ENCODE measurements at places on chromosomes 4 and X. TPM values are rescaled to one million over a fixed set of nuclear protein-coding genes. Genes with fewer than 3 reads are reported as not detected.
A peak's percentile ranks its signal among the peaks of the same experiment; 100 is the strongest.

- no peak for DNase-seq
Observed at GRCh38 chr4:22220965-22221364, 272.4 kb upstream of the KCNIP4 start.

DNA sequence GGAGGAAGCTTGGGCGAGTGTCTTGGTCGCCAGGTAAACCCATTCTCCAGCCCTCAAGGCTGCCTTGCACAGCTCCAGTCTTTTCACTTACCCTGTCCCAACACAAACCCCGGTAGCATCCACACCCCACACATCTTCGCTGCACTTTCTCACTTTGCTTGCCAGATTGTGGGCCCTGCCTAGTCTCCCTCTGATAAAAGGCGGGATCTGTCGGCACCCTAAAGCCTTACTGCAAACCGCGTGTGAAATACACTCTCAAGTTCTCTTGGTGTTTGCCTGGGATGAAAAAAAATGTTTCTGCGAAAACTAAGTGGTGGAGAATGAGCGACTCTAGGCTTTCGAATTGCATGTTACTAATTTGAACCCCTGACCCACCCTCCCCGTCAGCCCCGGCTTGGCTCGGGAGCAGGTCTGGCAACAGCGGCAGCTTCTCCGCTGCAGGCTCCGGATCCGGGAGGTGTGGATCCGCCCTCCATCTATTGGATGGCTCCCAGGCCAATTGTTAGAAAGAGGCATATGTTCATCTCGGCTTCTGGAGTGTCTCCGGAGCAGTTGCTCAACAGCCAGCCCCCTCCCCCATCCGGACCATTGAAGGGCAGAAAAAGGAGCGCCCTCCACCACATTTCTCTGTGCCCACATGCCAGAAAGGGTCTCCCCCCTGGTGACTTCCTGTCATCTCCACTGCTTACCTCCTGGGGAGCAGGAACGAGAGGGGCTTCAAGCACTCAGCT lies 3.0 kb upstream of the CITED1 start:
- peak; percentile 66 for DNase-seq

- no peak for DNase-seq
Observed at GRCh38 chr4:145153181-145153903, 27.0 kb downstream of the OTUD4 start.

DNA sequence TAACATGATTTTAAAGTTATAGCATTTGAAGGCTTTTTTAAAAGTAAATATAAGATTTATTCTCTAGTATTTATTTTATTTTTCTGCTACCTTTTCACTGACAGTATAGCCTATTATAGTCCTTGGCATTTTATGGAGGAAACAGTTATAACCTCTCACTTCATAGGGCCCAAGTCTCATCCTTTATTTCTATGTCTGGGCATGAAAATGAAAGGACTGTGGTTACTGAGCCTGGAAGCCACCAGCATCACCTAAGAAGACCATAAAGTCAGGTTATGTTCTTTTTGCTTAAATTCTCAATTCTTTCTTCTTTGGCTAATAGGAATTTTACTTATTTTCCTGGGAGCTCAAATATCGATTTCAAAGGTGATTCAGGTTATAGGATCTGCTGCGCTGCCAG lies 494.7 kb upstream of the TECRL start:
- DNase-seq: no peak

HMX1 gene
- not detected for total RNA-seq

DNA sequence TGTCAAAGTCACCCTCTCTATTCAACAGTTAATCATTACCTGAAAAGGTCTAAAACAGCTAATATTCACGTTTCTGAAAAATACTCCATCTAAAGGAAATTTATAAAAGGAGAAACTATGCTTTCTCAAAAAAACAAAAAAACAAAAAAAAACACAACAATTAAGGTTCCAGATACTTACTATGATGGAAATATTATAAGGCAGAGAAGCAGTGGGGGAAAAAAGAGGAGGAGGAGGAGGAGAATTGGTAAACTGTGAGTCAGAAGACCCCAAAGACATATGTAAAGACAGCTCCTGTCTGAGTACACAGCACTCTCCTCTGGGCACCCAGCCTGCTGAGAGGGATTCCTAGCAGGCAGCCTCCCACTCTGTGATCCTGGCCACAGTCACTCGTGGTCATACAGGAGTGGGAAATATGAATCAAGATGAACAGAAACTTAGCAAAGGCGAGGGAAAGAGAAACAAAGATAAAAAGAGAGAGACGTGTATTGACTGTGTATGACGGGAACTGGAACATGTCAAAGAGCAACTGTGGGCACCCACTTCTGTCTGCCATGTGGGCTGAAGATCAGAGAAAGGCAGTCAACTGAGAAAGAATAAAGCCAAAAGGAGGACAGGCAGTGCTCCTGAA lies 12.5 kb downstream of the KLHL15 start:
- no peak for DNase-seq

MAGEB1 gene
- not detected for total RNA-seq

DNA sequence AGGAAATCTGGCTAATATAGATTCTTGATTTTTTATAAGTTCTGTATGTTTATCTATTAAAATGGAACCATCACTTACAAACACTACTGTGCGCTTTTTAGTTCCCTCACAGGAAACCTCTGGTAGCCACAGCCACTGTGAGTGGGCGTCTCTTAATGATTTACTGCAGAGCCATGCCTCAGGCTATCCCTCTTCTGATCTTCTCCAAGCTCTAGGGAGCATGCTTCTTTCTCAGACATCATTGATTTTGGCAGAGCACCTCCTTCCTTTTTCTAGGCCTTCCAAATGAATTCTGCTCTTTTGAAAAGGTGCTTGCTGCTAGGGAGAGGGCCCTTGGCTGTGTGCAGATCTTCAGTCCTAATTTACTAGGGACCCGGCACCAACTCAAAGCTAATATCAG lies 61.1 kb upstream of the STS start:
- no peak for DNase-seq

TACR3 gene
- not detected for total RNA-seq

H2BW2 gene
- not detected for total RNA-seq

GRCh38 chr4:128850252-128850651 lies 40.8 kb downstream of the JADE1 start:
- DNase-seq: no peak

- DNase-seq: no peak
Observed at GRCh38 chrX:155048977-155049619, 21.8 kb downstream of the CMC4 start.

- no peak for DNase-seq
Observed at GRCh38 chr4:152613351-152613750, 66.4 kb downstream of the TMEM154 start.

DNA sequence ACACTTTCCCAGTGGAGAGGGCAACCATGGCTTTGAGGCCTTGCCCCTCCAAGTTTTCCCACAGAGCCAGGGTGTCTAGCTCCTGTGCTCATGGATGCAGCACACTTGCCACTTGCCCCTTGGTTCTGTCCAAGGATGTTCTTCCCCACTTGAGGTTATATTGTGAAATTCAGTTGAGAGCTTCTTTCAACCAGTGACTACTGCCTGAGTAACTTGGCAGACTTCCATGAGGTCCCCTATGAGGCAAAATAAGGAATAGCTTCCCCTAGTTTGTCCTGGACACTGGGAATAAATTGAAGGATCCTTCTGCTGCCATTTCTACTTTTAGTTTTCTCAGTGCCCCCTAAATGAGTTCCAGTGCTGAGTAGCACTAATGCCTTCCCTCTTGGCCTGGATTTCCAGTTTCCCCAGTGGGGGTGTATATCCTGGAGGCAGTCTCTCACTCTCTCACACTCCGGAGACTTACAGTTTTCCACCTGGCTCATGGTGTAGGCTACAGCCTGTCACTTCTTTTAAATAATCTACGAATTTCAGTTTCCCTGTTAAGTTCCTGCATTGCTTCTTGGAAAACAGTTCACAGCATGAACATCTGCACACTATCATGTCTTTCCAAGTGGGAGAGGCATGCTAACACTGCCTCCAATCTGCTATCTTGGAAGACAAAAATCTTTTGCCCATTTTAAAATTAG lies 36.4 kb upstream of the ADH4 start:
- DNase-seq: no peak

GRCh38 chrX:96405842-96406241 lies 278.8 kb upstream of the DIAPH2 start:
- no peak for DNase-seq

DNA sequence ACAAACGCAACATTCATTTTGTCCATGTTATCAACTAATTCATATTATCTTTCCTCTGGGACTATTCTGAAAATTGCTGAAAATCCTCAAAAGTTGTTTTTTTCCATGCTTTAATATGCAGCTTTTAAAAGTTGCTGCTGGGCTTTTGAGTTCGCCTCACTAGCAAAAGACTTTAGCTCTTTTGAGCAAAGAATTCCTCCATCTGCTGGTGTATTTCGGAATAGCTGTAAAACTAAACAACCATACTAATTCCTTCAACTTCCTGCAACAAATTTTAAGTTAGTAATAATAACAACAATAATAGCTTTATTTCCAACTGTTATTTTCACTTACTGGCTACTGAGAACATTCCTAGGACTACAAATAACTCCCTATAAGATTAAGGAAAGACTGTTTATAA lies 124.5 kb upstream of the PLAC1 start:
- DNase-seq: no peak

DNA sequence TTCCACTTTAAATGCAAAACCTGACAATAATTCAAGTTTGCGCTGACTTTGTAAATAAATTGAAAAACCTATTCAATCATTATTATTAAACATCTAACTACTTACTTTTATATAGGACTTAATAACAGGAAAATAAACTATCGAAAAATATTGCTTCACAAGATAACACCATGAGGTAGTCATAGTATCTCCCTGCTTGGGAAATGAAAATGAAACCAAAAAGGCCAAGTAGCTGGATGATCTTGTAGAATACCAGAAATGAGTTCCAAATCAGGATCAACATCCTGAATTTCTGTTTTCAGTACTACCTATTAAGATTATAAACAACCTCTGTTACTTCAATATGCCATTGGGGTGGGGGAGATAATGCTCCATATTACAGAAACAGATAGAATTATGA lies 58.9 kb downstream of the CHIC2 start:
- DNase-seq: no peak

DNA sequence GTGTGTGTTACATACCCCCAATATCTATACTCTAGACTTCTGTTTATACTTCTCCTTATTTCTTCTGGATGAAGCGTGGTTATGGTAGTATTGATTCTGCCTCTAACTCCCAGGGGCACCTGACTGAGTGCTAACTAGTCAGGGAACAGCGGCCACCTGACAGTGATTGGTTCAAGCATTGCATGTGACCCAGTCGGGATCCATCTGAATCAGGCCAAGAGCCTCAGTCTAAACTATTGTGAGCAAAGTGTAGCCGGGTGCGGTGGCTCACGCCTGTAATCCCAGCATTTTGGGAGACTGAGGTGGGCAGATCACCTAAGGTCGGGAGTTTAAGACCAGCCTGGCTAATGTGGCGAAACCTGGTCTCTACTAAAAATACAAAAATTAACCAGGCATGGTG lies 10.0 kb downstream of the CCDC110 start:
- DNase-seq: no peak

GRCh38 chr4:119100655-119101054 lies 35.0 kb upstream of the MYOZ2 start:
- DNase-seq: no peak

DNA sequence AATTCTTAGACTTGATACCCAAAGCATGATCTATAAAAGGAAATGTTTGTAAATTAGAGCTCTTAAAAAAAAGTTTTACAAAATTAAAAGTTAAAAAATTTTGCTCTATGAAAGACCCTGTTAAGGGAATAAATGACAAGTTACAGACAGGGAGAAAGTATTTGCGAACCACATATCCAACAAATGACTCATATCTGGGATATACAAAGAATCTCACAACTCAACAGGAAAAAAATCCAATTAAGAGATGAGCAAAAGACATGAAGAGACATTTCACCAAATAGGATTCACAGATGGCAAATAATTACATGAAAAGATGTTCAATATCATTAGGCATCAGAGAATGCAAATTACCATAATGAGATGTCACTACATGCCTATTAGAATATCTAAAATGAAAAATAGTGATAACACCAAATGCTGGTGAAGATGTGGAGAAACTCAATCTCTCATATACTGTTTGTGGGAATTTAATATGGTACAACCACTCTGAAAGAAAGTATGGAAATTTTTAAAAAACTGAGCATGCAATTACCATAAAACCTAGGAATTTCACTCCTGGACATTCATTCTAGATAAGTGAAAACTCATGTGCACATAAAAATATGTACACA lies 100.8 kb upstream of the EOLA2 start:
- DNase-seq: no peak

DNA sequence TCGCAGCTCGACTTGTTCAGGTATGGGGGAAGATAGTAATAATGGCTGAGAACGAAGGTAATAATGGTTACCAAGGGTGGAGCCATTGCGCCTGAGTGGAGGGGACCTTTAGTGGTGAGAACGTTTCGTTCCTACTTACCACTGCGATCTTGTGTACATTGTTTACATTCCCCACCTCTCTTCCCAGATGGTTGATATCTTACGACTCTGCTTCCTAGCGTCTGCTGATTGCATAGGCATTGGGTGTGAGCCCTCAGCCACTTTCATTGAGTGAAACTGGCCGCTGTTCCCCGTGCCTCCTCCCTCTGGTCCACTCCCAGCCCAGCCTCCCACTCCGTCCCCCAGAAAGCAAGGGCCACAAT lies 850 bp downstream of the IGBP1 start:
- DNase-seq: peak; percentile 33

DNA sequence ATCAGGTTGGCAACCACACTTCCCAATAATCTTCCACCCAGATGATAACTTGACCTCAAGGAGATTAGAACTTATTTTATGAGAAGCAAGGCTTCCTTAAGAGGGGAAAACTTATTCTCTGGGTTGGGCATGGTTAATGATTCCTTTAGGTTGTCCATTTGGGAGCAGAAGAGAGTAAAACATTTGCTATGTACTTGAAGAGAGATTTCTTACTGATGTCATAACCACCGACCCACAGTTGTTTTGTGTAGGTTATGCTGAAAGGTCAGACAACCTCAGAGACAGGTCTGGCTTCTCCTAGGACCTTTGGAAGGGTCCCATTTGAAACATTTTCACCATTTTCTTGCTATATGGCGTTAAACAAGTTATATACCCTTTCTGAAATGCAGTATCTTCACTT lies 56.1 kb downstream of the FAM114A1 start:
- no peak for DNase-seq

- DNase-seq: no peak
Observed at GRCh38 chr4:177161781-177162180, 147.9 kb upstream of the NEIL3 start.

TMPRSS11E gene
- total RNA-seq: not detected

XKRX gene
- 3.4 TPM for total RNA-seq

GRCh38 chr4:126409746-126410145 lies 1095.0 kb downstream of the FAT4 start:
- no peak for DNase-seq

HSFX2 gene
- not detected for total RNA-seq

UGT2A1 gene
- total RNA-seq: not detected

Measured in mucosa of descending colon (tissue), 3 donors.